ENCODE measurements at places on chromosomes 5 and 9. TPM values are rescaled to one million over a fixed set of nuclear protein-coding genes. Genes with fewer than 3 reads are reported as not detected.

- no peaks in the 10 kb centered on the region for H3K27me3 ChIP-seq
- no peak overlapping the region for H3K4me3 ChIP-seq
- H3K36me3 ChIP-seq = no peaks in the 10 kb centered on the region
- DNase-seq = no peak
Observed at GRCh38 chr5:56148453-56148971, 84.6 kb downstream of the ANKRD55 start.

DNA sequence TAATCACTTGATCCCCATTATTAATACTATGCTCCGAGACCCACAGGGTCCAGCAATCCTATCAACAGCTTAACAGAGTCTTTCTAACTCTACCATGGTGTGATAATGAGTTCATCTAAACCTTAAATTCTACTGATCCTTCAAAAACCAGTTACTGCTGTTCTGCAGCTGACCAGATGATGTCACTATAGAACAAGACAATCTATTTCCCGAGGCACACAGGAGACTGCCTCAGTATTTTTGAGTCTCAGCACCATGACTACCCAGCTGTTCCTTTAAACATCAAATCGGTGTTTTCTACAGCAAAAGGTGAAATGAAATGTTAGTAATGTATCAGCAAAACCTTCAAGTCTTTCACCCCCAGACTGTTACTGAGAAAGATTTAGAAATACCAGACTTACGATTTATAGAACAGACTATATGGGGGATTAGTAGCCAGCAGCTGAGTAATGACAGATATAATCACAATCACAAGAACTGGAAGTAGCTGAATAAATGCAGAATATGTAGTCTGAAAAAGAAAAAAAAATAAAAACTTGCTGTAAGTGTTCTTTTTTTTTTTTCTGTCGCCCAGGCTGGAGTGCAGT lies 16.9 kb downstream of the DNAJC18 start:
- DNase-seq = peak; percentile 6
- H3K36me3 ChIP-seq = no peaks in the 10 kb centered on the region
- no peak overlapping the region for H3K27ac ChIP-seq
- no peak overlapping the region for H3K4me3 ChIP-seq
- no peaks in the 10 kb centered on the region for H3K27me3 ChIP-seq
- no peaks in the 10 kb centered on the region for H3K4me1 ChIP-seq

DNA sequence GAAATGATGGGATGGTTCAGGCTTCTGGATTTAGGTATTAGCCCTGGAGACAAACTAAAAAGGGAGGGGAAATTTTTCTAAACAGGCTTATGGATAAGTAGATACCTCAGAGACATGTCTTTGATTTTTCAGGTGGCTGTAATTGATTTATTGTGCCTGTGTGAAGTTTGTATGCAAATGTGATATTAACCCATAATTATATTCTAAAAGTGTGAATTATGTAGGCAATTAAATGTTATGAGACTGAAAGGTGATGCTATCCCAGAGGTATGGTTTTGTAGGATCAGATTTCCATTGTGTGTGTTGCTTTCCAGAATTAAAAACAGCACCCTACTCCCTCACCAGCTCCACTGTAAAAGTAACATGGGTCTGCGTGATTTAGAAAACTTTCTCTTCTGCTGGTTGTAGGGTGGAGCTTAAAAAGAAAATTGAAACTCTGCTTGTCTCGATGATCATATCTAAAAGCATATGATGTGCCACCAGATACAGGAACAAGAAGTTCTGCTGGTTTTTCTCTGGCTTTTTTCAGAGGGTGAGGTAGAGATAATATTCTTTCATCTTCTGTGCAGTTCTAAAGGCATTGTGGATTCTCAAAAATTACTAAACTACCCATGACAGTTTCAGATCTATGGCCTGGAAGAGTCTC lies 71.8 kb upstream of the TAF11L2 start:
- no peak overlapping the region for H3K27ac ChIP-seq
- no peaks in the 10 kb centered on the region for H3K27me3 ChIP-seq
- no peak for DNase-seq
- no peaks in the 10 kb centered on the region for H3K36me3 ChIP-seq
- H3K4me1 ChIP-seq = no peaks in the 10 kb centered on the region

- no peak for DNase-seq
- no peak overlapping the region for H3K27ac ChIP-seq
- H3K4me3 ChIP-seq = no peak overlapping the region
- no peaks in the 10 kb centered on the region for H3K4me1 ChIP-seq
- H3K36me3 ChIP-seq = no peaks in the 10 kb centered on the region
Observed at GRCh38 chr5:4375640-4376039, 764.5 kb upstream of the ADAMTS16 start.

DNA sequence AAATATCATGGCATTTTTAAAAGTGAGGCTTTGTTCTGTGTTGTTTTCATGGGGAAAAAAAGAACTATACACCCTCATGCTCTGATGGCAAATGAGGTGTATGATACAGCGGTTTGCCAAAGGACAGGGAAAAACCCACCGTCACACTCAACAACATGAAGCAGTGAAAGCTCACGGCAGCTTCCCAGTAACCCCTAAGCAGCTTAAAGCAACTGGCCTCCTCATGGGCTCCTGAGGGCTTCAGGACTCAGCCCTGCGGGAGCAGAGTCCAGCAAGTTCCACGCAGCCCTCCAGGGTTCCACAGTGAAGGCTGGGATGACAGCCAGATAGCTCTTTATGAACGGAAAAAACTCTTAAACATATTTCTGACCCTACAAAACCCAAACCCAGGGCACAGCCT lies 12.9 kb downstream of the BARHL1 start:
- no peak overlapping the region for H3K27ac ChIP-seq
- no peak overlapping the region for H3K4me3 ChIP-seq
- DNase-seq = no peak
- peaks cover 3% of the 10 kb centered on the region for H3K27me3 ChIP-seq
- no peaks in the 10 kb centered on the region for H3K4me1 ChIP-seq
- H3K36me3 ChIP-seq = no peaks in the 10 kb centered on the region

DNA sequence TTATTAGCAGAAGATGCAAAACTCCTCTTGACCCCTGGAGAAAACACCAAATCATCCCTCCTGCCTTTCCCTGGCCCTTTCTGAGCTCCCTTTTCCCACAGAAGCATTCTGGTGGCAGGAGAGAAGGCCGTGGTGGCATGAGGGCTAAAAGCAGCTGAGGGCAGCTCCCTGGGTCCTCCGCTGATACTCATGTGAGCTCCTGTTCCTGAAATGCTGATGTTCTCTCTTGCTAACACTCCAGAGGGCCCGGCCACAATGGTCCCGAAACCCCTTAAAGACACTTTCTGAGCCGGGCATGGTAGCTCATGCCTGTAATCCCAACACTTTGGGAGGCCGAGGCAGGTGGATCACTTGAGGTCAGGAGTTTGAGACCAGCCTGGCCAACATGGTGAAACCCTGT lies 183.1 kb downstream of the HSPA4 start:
- DNase-seq = no peak
- H3K36me3 ChIP-seq = no peaks in the 10 kb centered on the region
- no peak overlapping the region for H3K4me3 ChIP-seq
- H3K4me1 ChIP-seq = no peaks in the 10 kb centered on the region

DNA sequence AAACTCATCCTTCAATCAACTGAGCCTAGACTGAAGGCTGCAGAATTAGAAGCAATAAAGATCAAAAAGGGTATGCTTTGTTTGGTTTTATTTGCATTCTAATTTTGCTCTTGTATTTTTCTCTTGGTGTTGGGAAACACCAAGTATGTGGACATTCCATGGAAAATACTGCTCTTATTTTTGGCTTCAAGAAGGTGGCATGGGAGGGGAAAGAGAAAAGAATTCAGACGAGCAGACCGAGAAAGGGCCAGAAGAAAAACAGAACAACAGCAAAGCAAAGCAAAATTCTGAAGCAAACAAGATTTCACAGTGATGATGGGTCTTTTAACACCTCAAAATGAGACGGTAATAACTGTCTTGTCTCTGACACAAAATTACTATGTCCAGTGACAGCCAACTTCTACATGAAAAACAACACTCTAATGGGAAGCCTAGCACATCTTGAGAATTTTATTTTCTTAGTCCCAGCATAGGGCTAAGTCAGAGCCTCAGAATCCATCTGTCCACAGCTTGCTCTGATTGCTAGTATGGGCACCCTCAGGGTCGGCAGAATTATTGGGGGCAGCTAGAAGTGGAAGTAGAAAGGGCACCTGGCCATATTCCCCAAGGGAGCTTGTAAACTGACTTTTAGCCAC lies 26.8 kb downstream of the FREM1 start:
- no peaks in the 10 kb centered on the region for H3K36me3 ChIP-seq

DNA sequence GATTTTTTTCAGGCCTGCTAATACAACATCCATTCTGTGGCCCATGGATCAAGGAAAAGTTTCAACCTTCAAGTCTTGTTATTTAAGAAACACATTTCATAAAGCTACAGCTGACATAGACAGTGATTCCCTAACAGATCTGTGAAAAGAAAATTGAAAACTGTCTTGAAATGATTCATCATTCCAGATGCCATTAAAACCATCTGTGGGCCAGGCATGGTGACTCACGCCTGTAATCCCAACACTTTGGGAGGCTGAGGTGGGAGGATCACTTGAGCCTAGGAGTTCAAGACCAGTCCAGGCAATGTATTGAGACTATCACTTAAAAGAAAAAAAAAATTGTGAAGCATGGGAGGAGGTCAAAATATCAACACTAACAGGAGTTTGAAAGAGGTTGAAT lies 6.0 kb downstream of the RAPGEF6 start:
- H3K27ac ChIP-seq = no peak overlapping the region
- DNase-seq = no peak
- no peak overlapping the region for H3K4me3 ChIP-seq
- no peaks in the 10 kb centered on the region for H3K36me3 ChIP-seq
- no peaks in the 10 kb centered on the region for H3K27me3 ChIP-seq

GRCh38 chr5:148290271-148291195 lies 21.7 kb upstream of the SPINK7 start:
- H3K36me3 ChIP-seq = no peaks in the 10 kb centered on the region
- H3K4me3 ChIP-seq = no peak overlapping the region
- DNase-seq = no peak
- no peaks in the 10 kb centered on the region for H3K27me3 ChIP-seq
- no peaks in the 10 kb centered on the region for H3K4me1 ChIP-seq

WHRN gene
- 9.0 TPM for total RNA-seq

PIP5K1B gene
- 3.1 TPM for total RNA-seq

SLC22A4 gene
- total RNA-seq = 2.6 TPM

DND1 gene
- total RNA-seq = 2.3 TPM

ABO gene
- not detected for total RNA-seq

SGCD gene
- 0.11 TPM for total RNA-seq

MSMP gene
- total RNA-seq = 0.51 TPM

IL9 gene
- 12.5 TPM for total RNA-seq

NPR3 gene
- not detected for total RNA-seq
